Left colon (tissue), 2 donors: ENCODE measurements at places on chromosomes 3 and 15. TPM values are rescaled to one million over a fixed set of nuclear protein-coding genes. Genes with fewer than 3 reads are reported as not detected.

DNA sequence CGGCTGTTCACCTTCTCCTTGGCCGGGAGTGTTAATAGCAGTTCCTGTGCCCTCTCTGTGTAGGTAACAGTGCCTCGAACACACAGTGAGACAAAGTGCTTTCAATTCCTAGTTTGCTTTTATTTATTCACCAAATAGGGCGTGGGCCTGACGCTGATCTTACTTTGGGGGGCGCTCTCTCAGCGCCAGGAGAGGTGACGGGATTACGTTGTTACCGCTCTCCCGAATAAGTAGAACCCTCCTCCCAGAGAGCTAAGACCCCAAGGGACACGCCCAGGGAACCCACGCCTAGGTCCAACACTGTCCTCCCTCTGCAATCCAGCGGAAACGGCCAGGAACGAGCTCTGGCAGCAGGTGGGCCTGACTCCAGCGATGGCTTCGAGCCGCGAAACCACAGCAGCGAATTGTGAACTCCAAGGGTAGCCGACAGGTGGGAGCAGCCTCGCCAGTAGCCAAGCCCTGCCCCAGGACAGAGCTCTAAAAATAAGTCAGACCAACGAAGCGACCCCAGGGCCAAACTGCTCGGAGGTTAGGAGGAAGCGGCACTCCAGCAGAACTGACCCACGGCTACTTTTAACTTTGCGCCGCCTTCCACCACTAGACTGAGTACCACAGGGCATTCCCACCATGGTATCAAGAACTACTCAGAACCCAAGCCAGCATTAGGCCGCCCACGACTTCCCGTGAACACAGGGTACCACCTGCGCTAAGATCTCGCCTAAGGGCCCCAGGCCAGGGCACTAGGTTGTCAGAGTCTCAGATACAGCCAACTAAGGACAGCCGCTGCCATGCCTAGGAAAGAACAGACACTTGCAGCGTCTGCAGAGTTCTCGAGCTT lies 1.6 kb upstream of the SIN3A start:
- peak; percentile 63 for DNase-seq

The MOBP gene
- total RNA-seq, result 0.27 TPM

- DNase-seq, result no peak
Measured at GRCh38 chr3:152243301-152243711, 25.4 kb upstream of the MBNL1 start.

DNA sequence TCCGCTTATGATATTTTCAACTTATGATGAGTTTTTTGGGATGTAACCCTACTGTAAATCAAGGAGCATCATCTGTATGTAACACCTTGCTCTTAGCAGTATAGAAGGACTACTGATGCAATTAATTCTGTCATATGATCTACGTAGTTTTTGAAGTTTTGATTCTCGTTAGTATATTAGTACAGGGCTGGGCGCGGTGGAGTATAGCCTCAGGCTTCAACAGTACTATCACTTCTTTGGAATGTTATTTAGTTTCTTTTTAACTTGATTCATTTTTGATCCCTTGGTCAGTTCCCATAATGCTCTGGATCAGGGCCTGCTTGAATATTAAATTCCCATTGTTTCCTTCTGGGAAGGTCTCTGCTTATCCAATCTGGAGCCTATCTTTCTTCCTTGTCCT lies 23.9 kb upstream of the AP4E1 start:
- no peak for DNase-seq

GRCh38 chr3:178645503-178645902 lies 109.3 kb downstream of the KCNMB2 start:
- no peak for DNase-seq

DNA sequence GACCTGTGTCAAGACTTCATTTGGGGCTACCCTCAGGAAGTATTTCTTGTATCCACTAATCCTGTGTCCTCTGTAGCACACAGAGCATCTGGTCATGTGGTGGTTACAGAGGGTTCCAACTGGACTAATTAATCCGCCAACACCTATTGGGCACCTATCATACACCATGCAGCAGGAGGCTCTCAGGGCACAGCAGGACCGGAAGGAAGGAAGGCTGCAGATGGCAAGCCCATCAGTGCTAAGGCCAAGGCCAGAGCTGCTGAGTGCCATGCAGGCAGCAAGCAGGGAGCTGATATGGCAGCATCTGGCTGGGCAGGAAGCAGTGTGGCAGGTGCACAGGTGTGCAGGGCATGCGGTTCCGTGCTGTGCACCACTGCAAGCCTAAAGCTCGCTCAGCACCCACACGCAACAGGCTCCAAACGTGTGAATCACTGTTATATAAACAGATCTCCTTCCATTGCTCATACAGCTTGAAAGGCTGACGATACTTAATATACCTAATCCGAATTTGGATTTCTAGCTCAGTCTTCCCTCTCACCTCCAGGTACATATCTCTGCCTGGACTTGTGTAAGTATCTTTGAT lies 64.4 kb upstream of the SNRPA1 start:
- DNase-seq, result no peak

GRCh38 chr3:116740293-116740692 lies 30.7 kb downstream of the TUSC7 start:
- no peak for DNase-seq

DNA sequence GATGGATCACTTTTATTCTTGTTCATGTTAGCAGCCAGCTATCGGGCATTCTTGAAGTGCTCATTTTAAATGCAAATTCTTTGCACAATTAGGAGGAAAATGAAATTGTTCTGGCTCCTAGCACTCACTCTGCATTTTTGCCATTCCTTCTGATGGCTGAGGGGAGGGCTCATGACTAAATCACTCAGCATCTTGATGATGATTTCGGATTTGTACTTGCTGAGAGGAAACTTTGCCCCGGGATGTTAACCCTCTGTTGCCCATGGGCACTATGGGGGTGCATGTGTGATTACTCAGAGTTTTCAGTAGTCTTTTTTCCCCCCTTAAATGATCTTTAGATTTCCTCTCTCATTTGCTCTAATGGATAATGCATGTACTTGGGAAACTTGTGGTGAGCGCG lies 299.6 kb upstream of the C2CD4B start:
- DNase-seq, result no peak

DNA sequence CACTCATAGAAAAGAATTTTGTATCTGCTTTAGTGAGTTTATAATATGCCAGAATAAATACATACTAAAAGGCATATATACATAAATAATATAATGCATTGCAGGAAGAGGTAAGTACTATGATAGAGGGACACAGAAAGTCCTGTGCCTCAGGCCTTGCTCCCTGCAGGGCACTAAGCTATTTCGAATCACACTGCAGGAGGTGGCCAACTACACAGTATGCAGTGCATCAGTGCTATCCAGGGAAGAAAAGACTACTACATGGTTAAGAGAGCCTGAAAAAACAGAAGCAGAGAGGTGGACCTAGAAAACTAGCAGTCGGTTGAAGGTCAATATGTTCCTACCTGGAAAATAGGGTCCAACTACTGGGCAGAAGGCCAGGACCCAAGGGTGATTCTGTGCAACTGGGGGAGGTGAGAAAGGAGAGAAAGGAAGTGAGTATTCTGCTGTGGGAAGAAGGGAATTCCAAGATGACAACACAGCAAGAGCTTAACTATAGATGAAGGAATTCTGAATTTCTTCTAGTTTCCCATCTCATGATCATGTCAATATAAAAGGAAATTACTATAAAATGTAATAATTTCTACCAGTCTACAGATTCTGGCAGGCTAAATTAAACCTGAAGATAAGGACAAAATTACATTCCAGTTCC lies 218.0 kb downstream of the ZBTB20 start:
- DNase-seq, result no peak

- DNase-seq, result no peak
Measured at GRCh38 chr3:12372741-12373280, 83.9 kb downstream of the PPARG start.

- DNase-seq, result no peak
Measured at GRCh38 chr3:139134678-139135372, 90.1 kb upstream of the PRR23C start.

The GOLGA8J gene
- not detected for total RNA-seq

DNA sequence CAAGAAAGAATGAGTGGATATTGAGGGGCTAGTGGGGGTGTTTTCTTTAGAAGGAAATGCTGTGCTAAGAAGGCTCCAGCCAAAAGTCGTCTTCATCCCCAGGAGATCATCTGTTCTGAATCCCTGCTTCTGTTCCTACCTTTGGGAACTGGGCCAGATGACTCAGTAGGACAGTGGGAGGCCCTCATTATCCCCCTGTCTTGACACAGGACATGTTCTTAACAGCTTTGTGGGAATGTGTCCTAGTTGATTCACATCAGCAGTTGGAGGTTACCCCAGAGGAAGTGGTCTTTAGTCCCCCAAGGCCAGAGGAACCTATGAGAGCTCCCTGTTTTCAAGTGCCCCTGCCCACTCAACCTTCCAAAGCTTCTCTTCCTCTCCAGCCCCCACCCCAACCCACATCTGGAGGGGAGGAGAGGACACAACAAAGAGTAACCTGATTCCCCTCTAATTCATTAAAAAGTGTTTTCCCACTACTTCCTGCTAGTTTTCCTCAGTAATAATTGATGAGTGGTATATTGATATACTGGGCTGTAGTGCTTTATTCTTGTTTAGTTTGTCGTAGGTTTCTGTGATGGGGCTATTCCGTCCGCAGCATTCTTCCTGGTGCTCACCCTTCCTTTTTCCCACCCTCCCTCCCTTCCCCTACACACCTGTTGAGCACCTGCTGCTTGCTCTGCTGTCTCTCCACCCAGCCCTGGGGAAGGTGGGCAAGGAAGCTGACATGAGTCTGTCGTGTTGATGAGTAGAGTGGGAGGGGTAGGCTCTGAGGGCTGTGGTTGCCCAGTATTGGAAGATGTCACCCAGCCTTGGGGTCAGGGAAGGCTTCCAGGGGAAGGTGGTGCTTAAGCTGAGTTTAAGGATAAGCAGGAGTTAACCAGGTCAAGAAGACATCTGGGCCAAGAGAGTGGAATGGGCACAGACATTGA lies 9.3 kb downstream of the PXYLP1 start:
- no peak for DNase-seq

DNA sequence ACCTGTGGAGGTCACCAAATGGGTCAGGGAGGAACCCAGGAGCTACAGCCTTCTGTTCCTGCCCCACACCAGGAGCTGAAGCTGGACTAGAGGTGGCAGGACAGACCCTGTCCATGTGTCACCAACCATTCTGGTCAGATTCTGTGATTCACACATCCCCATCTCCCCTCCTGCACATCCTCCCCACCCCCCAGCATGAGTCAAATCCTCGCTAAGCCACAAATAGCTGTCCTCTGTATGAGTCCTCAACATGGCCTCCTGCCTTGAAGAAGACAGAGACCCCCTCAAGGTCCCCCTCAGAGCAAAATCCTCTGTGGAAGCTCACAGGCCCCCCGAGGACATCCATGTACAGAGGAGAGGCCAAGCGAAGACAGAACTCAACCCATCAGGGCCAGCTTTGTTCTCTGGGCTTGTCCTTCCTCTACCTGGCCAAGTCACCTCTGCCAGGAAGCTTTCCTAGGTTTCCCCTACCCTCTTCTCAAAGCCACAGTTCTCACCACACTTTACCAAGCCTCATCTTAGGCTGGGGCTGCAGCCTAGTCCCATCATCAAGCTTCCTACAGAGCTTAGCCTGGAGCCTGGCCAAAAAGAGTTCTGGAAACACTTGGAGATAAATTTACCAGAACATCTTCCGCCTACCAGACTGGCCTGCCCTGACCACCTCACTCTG lies 17.1 kb downstream of the CACNA2D2 start:
- DNase-seq, result no peak

- no peak for DNase-seq
Measured at GRCh38 chr3:195566797-195567196, 16.9 kb downstream of the APOD start.

- DNase-seq, result no peak
Measured at GRCh38 chr15:39593071-39593655, 12.3 kb downstream of the THBS1 start.

The CTXN2 gene
- total RNA-seq, result not detected

GRCh38 chr3:151044706-151045105 lies 40.8 kb upstream of the MED12L start:
- DNase-seq, result no peak

GRCh38 chr3:60190073-60190472 lies 1061.2 kb downstream of the FHIT start:
- DNase-seq, result no peak

DNA sequence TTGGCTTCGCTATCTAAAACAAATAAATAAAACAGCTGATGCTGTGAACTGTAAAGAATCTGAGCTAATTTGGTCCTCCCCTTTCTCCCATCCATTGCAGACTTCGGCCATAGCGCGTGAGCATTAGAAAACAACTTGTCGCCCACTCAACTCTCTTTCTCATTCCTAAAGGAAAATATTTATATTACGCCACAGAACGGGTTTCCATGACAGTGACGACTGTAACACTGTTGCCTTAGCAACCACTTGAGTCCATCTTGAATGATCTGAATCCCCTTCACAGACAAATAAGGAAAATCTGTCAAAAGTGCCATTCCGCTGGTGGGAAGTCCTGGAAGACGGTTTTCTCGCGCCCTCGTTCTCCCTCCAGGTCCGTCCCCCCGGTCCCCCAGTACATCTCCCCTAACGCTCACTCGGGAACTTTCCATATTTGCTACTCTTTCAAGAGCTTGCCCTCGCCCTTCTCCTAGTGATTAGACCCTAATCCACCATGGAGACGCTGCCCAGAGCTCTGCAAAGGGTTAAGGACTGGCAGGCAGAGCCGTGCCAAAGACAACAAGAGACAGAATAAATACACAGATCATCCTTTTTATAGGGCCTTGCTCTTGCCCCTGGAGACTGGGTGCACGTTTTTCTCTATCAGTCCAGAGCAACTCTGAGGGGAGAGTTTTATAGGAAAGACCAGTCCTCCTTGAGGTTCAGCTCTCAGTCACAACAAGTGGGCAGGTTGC lies 50.5 kb downstream of the CRYGS start:
- DNase-seq, result no peak

DNA sequence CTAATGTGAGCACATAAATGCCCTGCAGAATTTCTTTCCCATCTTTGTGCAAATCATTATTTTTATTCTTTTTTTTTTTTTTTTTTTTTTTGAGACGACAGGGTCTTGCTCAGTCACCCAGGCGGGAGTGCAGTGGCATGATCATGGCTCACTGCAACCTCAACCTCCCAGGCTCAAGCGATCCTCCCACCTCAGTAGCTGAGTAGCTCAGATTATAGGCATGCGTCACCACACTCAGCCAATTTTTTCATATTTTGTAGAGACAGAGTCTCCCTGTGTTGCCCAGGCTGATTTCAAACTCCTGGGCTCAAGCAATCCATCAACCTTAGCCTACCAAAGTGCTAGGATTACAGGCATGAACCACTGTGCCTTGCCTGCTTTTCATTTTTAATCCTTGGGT lies 22.9 kb downstream of the DAG1 start:
- DNase-seq, result no peak
